Stimulated activated CD8-positive, alpha-beta memory T cell treated with anti-CD3 and anti-CD28 coated beads, Interleukin-4, amount 100 ng/mL, for 48 hours (primary cell): ENCODE measurements at places on chromosomes 6 and 20.
A peak's percentile ranks its signal among the peaks of the same experiment; 100 is the strongest.

- no peak for DNase-seq
Measured at GRCh38 chr20:56353356-56353755, 5.4 kb upstream of the FAM210B start.

DNA sequence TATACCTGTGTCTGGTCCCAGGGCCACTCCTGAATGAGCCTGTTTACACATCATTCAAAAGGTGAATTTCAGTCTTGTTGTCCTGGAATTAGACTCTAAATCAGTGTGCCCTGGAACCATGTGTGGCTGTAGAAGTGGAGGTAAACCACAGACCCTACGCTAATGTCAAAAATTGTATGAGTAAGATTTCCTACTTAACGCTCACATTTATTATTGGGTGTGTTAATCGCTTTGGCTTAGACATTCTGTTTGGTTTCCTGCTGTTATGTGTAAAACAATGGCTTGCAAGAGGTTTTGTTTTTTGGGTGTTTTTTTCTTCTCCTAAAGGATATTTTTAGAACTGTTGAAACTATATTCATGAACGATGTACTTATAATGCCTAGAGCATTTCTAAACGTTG lies 19.3 kb downstream of the PLCB1 start:
- DNase-seq, result no peak

GRCh38 chr20:26209171-26209941 lies 512.7 kb upstream of the ZNF337 start:
- DNase-seq, result peak; percentile 25

DNA sequence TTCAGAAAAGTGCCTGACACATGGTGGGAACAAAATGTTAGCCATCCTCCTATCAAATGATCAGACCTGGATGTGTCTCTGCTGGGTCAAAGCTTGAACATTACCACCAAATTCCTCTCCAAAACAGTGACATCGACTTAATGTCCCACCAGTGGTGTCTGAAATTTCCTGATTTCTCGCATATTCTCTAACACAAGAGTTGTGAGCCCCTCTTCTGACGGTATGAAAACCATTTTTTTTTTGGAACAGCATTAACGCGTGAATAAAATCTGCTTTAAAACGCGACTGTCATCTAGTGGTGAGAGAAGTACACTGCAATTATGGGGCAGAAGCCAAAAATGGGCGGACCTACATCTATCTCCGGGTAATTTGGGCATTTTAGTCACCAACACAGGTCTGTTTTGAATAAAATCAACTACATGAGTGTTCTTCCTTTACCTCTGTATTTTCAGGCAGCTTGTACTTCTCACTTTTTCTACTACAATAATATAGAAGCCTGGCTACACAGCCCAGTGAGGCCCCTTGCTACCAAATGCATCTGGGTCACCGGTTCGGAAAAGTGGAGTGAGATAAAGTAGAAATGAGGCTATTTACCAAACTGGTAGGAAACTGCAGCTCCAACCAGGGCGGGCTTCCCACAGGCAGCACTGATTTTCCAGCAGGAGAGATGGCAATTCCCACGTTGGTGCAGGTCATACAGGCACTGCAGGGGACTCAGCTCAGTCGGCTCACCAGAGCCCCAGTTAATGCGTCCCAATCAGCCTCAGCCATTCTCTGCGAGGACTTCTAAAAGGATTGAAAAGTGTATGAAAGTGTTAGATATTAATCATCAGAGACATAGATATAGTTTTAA lies 27.4 kb downstream of the MGME1 start:
- DNase-seq, result no peak

DNA sequence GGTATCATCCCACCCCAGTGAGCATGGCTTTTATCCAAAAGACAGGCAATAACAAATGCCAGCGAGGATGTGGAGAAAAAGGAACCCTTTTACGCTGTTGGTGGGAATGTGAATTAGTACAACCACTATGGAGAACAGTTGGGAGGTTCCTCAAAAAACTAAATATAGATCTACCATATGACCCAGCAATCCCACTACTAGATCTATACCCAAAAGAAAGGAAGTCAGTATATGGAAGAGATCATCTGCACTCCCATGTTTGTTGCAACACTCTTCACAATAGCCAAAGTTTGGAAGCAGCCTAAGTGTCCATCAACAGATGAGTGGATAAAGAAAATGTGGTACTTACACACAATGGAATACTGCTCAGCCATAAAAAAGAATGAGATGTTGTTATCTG lies 5.9 kb upstream of the KIAA1755 start:
- DNase-seq, result no peak

GRCh38 chr20:57507477-57507876 lies 17.5 kb downstream of the CTCFL start:
- DNase-seq, result no peak

- no peak for DNase-seq
Measured at GRCh38 chr20:15840636-15841301, 732.5 kb downstream of the KIF16B start.

GRCh38 chr6:52573295-52573694 lies 3.6 kb downstream of the TRAM2 start:
- no peak for DNase-seq
